ENCODE measurements at places on chromosomes 16 and 17.

DNA sequence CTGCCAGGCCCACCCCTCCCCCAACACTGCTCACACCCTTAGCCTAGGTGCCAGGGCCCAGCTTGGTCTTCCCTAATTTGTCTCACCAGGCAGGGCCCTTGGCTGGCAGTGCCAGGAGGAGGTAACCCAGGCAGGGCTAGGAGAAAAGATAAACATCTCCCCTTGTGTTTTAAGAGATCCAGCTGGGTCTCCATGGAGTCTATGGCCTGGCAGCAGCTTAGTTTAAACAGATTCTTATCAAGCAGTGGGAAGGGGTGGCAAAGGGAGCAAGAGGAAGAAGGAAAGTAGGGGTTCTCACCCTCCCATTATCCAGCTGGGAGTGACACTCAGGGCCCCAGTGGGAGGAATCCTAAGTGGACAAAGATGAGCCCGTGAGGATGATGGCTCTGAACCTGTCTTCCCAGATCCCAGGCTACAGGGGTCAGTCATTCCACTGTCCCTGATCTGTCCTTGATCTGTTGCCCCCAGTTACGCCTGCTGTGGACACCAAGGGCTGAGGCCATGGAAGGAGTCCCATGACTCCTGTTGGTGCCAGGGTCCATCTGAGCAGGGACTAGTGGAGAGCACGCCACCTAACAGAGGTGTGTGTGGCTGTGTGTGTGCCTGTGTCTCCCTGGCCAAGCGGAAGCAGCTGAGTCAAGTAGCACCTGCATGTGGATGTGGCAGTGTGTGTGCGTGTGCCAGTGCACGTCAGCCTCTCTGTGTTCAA lies 47.4 kb upstream of the MEIOC start:
- DNase-seq = no peak

GRCh38 chr16:22008215-22009059 lies 526 bp downstream of the MOSMO start:
- DNase-seq = peak; percentile 16

DNA sequence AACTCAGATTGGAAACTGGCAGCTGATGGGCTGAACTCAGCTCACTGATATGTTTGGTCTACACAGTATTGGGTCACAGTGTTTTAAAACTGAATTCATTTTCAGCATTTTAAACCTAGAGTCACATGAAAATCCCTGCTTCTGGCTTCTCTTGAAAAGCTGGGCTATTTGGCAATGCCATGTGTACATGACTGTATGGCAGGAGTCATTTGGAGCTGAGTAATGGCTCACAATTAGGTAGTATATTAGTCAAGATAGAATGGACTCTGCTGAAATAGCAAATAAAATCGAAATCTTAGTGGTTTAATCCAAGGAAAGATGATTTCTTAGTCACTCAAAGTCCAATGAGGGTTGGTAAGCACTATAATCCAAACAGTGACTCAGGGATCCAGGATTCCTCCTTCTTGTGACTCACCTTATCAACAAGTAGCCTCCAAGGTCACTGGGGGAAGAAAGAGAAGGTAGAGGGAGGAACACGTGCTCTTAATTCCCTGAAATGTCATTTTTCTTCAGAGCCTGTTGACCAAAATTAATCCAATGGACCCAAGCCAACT lies 13.9 kb upstream of the PMP22 start:
- no peak for DNase-seq

DNA sequence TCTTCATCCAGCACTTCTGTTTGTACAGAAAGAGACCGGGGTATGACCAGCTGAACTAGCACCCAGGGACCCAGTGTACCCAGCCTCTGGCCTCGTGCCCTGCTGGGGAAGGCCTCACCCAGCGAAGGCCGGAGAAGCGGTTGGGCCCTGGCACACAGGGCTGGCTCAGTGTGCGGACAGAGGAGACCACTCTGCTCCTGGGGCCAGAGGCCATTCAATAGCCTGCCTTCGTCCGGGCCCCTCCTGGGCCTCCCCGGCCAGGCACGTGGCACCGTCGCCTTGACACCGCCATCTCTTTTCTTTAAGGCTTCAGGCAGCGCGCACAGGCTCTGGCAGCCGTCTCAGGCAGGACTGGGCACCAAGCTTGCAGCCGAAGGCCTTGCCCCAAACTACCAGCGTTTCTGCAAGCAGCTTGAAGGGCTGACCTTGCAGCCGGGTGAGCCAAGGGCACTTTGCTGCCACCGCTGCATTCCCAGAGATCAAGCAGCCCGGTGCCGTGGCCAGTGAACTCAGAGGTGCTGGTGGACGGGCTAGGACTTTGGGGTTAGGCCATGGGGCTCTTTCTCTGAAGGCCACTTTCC lies 8.0 kb downstream of the TAX1BP3 start:
- DNase-seq = no peak

DNA sequence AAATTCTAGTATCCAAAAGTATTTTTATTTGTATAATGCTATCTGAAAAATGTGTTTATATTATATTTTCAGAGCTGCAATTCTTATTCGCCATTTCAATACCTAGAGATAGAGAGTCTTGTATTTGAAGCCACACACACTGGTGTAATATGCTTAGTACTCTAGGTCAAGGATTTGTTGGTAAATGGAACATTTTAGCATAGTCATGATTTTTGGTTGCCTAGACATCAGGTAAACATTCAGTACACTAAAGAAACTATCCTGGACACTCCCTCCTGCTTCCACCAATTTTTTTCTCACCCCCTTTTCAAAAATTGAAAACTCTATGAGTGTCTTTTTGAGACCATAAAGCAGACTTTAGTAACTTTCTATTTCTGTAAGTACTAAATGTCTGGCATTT lies 20.8 kb downstream of the ABHD15 start:
- DNase-seq = no peak

DNA sequence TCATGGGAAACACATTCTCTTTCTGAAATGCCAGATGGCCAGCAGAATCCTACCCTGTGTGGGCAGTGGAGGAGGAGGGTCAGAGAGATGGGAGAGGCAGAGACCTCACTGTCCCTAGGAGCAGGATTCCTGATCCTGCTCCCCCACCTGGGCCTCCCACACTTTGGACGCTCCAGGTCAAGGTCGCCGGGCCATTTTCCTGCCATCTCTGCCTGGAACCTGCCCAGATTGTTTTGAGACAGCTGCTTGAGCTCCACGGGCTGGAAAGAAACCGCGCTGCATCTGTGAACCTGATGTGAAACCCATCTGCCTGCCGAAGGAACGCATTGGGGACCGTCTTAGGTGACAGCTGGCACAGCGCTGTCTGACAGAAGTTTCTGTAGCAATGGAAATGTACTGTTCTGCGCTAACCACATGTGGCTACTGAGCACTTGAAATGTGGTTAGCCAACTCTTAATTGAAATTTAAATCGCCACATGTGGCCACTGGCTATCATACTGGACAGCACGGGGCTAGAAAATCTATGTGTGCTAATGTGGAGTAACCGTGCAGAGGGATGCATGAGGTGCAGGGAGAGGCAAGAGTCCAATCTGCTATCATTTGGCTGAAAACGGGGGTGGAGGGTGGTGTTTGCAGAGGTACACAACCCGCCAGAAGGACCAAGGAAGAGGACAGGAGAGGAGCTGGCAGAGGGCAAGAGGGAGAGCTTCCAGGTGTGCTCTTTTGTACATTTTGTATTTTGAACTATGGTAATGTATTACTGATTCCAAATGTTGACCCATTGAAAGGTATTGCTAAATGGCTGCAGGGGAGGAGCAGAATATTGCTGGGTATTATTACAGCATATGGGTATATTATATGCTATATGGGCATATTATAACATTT lies 15.4 kb upstream of the NUBP1 start:
- no peak for DNase-seq

DNA sequence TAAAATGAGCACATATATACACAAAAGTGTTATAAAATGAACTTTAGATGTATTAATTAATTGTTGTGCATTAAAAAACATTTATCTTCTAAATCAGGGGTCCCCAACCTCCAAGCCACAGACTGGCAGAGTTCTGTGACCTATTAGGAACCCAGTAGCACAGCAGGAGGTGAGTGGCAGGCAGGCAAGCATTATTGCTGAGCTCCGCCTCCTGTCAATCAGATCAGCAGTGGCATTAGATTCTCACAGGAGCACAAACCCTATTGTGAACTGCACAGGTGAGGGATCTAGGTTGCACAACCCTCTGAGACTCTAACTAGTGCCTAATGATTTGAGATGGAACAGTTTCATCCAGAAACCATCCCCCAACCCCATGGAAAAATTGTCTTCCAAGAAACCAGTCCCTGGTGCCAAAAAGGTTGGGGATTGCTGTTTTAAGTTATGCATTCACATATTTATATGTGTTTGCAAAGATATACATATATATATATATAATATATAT lies 583.7 kb downstream of the KCNJ2 start:
- DNase-seq = no peak

DNA sequence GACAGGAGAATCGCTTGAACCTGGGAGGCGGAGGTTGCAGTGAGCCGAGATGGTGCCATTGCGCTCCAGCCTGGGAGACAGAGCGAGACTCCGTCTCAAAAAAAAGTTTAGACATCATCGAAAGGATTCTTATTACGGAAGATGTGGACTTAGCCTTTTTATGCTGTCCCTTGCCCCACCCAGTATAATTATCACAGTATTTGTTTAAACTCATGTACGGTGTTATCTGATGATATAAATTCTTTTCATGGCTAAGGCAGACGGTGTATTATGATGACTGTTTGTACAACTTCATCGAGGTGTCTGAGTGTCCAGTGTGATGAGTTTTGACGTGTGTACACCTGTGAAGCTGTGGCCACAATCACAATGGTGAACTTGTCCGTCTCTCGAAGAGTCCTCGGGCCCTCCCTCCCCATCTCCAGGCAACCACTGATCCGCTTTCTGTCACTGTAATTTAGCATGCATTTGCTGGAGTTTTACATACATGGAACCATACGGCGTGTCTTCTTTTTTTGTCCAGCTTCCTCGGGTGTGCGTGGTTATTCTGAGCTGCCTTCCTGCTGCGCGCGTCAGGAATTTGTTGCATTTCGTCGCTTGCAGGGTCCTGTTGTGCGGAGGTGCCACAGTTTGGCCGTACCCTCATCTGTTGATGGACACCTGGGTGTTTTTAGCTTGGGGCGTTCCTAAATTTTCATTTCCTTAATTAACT lies 26.2 kb downstream of the BAIAP2 start:
- no peak for DNase-seq

GRCh38 chr16:79713609-79714309 lies 113.2 kb upstream of the MAF start:
- no peak for DNase-seq

DNA sequence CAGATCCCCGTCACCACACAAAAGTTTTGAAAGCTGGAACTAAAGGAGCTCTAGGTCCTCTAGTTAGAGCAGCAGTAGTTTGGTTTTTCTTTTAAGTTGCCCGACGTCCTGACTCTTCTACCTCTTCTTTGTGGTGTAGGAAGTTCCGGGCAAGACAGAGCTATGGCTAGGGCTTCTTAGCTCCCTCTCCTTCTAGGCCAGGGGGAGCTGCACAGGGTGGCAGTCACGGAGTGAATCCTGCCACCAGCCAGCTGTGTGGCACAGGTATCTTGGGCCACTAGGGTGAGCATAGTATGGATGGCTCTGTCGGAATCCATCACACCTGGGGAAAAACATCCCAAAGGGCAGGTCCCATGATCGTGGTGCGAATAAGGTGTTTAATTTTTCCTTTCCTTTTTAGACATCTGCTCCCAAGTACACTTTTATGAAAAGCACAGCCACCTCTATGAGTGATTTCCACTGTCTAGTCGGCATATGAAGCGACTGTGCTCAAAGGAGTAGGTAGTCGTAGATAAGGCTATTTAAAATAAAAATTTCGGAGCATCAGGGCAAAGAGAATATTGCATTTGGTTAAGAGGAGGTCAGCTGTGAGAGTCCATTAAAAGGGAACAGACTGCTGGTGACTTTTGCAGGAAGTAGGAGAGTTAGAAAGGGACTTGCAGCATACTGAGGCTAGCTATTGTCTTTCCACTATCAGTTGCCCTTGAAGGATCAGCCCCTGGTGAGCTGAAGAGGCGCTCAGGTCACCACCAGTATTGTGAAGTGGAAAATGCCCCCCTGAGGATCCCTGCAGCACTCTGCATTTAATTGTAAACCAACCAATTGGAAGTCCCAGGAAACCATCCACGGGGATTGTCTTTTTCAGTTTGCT lies 2.1 kb downstream of the PRKCA start:
- peak; percentile 20 for DNase-seq

- no peak for DNase-seq
Observed at GRCh38 chr16:69040144-69040909, 65.1 kb upstream of the HAS3 start.

DNA sequence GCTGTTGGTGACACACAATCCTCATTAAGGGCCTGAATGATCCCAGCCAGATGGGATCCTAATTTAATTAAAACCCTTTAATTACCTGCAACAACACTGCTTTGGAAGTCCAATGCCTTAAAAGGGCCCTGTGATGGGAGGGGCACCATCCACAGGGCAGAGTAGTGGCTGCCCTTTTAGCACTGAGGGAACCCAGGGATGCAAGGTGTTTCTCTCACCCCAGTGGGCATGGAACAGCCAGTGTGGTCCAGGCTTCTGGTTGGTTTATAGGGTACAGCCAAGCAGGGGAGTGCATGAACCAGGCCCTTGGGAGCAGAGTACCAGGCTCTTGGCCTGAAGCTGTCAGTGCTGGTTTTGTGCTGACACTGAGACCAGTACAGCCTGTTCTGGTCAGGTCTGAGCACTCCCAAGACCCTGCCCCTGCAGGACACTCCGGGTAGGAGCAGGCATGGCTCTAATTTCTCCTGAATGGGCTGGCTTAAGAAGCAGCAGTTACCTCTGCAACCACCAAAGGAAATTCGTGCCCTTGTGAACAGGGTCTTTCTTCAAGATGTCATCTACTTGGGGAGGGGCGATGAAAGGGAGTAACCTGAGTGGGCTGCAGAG lies 9.9 kb downstream of the NXPH3 start:
- no peak for DNase-seq

DNA sequence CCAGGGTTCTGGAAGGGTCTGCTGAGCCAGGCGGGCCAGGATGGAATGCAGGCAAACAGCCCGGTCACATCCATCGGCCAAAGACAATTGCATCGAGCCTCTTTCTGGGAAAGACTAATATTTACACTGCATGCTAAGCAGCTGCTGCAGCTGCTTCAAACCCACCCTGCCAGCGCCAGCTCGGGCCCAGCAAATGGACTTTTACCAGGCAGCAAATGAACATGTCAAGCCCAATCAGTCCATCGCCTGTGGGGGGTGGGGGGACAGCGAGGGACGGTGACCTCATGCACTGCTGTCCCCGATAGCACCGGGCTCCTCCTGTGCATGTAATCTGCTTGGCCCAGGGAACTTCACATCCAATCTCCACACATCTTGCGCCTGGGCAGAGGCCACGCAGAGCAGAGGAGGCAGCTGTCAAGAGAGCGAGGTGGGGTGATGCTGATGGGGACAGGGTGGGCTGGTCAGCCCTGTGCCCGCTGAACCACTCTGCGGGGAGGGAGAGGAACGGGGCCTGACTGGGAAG lies 39.4 kb upstream of the CDH5 start:
- DNase-seq = no peak

Measured in stimulated activated CD4-positive, alpha-beta T cell treated with anti-CD3 and anti-CD28 coated beads, Interleukin-4, amount 100 ng/mL, for 24 hours (primary cell).